Stimulated activated CD8-positive, alpha-beta memory T cell treated with anti-CD3 and anti-CD28 coated beads, Interleukin-15, amount 100 ng/mL, for 48 hours (primary cell): ENCODE measurements at places on chromosomes 1 and 21.

GRCh38 chr1:227779021-227779441 lies 36.4 kb upstream of the PRSS38 start:
- DNase-seq = no peak

- DNase-seq = peak; percentile 85
These were observed 618 bp downstream of the TRAPPC10 start for GRCh38 chr21:44012474-44013379.

DNA sequence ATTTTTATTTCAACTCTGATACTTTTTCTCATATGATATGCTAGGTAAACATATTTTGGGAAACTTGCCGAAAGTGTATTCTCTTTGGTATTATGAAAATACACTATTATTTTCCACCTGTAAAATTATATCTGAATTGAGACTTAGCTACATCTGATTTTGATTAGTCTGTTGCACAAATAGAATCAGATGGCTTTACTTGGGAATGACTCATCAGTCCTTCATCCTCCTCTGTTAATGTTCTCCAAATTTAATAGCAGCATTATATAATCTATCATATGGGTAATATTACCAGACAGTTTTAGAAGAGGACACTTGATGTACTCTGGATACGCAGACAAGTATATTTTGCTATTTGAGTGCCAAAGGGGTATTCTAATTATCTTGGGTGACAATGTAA lies 245.3 kb downstream of the CTH start:
- no peak for DNase-seq

DNA sequence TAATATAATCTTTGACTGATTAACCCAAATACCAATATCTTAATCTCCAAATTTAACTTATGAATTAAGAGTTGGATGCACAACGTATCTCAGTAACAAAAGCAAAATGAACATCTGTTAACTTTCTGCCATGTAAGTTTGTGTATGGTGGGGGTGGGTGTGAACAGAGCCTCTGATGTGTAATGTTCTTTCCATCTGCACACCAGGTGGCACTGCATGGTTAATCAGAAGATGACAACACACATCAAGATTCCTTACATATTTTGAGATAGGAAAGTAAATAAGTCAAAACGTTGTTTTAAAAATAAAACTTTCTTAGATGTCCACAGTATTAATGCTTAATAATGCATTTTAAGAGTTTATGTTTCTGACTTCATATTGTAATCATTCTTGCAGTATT lies 251.9 kb downstream of the DPYD start:
- no peak for DNase-seq

DNA sequence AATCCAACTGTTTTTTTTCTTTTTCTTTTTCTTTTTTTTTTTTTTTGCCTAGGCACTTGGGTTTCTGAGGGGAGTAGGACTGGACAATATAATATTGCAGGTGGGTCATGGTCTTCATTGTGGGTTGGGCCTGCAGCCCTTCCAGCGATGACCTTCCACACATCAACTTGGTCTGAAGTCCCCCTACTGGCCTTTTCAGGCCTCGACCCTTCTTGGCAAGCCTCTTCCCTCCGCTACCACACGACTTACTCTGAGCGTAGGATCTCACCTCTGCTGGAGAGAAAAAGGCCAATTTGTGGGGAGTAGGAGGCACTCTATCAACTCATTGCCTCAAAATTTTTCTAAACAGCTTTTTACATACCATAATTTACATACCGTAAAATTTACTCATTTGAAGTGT lies 51.1 kb upstream of the GRIK3 start:
- no peak for DNase-seq

GRCh38 chr1:1019122-1019999 lies 559 bp upstream of the AGRN start:
- peak; percentile 67 for DNase-seq
